ENCODE measurements at places on chromosomes 11 and 22.

- DNase-seq, result no peak
Measured at GRCh38 chr22:47587361-47587760, 824.9 kb downstream of the TBC1D22A start.

DNA sequence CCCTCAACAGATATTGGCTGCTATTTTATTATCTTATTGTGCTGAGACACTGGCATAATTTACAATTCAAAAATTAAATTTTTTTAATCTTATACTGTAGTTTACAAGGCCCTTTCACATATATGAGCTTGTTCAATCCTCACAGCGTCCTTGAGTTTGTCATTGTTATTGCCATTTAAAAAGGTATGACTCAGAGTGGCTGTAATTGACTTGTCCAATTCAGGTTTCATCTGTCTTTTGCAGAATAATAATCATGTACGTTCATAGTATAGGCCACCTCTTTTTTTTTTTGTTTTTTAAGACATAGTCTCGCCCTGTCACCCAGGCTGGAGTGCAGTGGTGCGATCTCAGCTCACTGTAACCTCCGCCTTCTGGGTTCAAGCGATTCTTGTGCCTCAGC is 11.5 kb downstream of the PTPRJ start:
- no peak for DNase-seq

- no peak for DNase-seq
Measured at GRCh38 chr22:43561415-43562178, 149.8 kb downstream of the MPPED1 start.

- DNase-seq, result no peak
Measured at GRCh38 chr11:12053606-12054361, 45.4 kb upstream of the DKK3 start.

DNA sequence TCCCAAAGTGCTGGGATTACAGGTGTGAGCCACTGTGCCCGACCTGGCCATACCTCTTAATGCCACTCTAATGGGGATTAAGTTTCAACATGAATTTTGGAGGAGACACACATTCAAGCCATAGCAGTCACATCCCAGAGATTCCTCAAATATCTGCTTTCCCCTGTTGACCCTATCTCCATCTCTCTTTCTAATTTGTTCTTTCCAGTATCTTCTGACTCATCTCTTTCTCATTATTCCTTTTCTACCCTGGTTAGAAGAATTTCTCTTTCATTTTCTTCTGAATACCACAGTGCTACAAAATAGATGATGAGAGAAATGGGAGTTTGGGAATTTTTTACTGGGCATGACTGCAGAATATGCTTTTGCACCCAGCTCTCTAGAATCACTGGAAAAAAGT is 5.1 kb downstream of the OR10V1 start:
- DNase-seq, result no peak

GRCh38 chr11:88164320-88164719 is 10.9 kb downstream of the RAB38 start:
- DNase-seq, result no peak

GRCh38 chr11:134863294-134863693 is 451.3 kb upstream of the B3GAT1 start:
- no peak for DNase-seq

- DNase-seq, result no peak
Measured at GRCh38 chr11:104588970-104589369, 309.3 kb downstream of the CASP12 start.

- no peak for DNase-seq
Measured at GRCh38 chr11:94785509-94785908, 17.4 kb downstream of the AMOTL1 start.
